Fibroblast of the aortic adventitia (primary cell): ENCODE measurements at places on chromosomes 1 and 21. TPM values are rescaled to one million over a fixed set of nuclear protein-coding genes. Genes with fewer than 3 reads are reported as not detected.

GRCh38 chr1:54127594-54128300 is 25.1 kb downstream of the CDCP2 start:
- no peak for DNase-seq

- no peak for DNase-seq
These were observed 435.7 kb upstream of the VAMP3 start for GRCh38 chr1:7335224-7335879.

GRCh38 chr1:177186639-177187038 is 15.9 kb downstream of the BRINP2 start:
- no peak for DNase-seq

GRCh38 chr1:18640228-18641004 is 9.8 kb downstream of the PAX7 start:
- DNase-seq = no peak

The SAMSN1 gene
- 0.27 TPM in 1 of 2 replicates, not detected in the other for total RNA-seq

The HAO2 gene
- total RNA-seq = not detected in 2 replicates

The NEK2 gene
- 12.4 TPM in 1 of 2 replicates, not detected in the other for total RNA-seq
